ENCODE measurements at places on chromosomes 16 and 17. TPM values are rescaled to one million over a fixed set of nuclear protein-coding genes. Genes with fewer than 3 reads are reported as not detected.

Gene EPN2
- 50.9 TPM for total RNA-seq

Gene IGF2BP1
- total RNA-seq: 333 TPM

Gene RNF112
- total RNA-seq: 1.9 TPM

Gene CSH1
- total RNA-seq: not detected

Gene NT5C3B
- total RNA-seq: 71.0 TPM

Gene SDK2
- 5.0 TPM for total RNA-seq

Gene IKZF3
- 0.18 TPM for total RNA-seq

Gene PRMT7
- 55.4 TPM for total RNA-seq

Gene ADAM11
- 3.1 TPM for total RNA-seq

Gene PFAS
- 119 TPM for total RNA-seq

Gene NOL3
- total RNA-seq: 72.4 TPM

Gene TBC1D3H
- total RNA-seq: 3.0 TPM

Gene FSCN2
- total RNA-seq: 0.67 TPM

Gene PSMD3
- 164 TPM for total RNA-seq

Gene TBC1D28
- 0.19 TPM for total RNA-seq

Gene DCAKD
- total RNA-seq: 54.4 TPM

Gene ABCA6
- total RNA-seq: not detected

Gene GAS7
- 13.7 TPM for total RNA-seq

Gene TBC1D26
- total RNA-seq: 5.3 TPM

Gene KRT27
- not detected for total RNA-seq

Gene HASPIN
- total RNA-seq: 26.0 TPM

Gene SLC47A1
- total RNA-seq: 2.7 TPM

Gene CRLF3
- total RNA-seq: 26.1 TPM

Gene HOXB1
- not detected for total RNA-seq

Gene PLD6
- 1.2 TPM for total RNA-seq

Gene PYCARD
- total RNA-seq: 26.3 TPM

Gene STH
- total RNA-seq: not detected

Gene HEATR9
- not detected for total RNA-seq

Gene NHLRC4
- total RNA-seq: 1.1 TPM

Gene SOST
- not detected for total RNA-seq

Gene RPGRIP1L
- 15.9 TPM for total RNA-seq

Gene KRT40
- not detected for total RNA-seq

Gene CCDC154
- total RNA-seq: 1.9 TPM

Gene CBFA2T3
- 2.2 TPM for total RNA-seq

Gene CA5A
- total RNA-seq: not detected

Gene OSGIN1
- 1.2 TPM for total RNA-seq

Gene ASGR1
- 32.6 TPM for total RNA-seq

Gene MRTFB
- 40.3 TPM for total RNA-seq

Gene SLC52A1
- 0.07 TPM for total RNA-seq

Gene SPNS1
- 55.2 TPM for total RNA-seq

Gene BICDL2
- 5.9 TPM for total RNA-seq

Gene DHRS7C
- total RNA-seq: not detected
